ENCODE measurements at places on chromosomes 6 and 20.

GRCh38 chr6:128560966-128561365, 40.6 kb upstream of the PTPRK start:
- DNase-seq, result no peak

DNA sequence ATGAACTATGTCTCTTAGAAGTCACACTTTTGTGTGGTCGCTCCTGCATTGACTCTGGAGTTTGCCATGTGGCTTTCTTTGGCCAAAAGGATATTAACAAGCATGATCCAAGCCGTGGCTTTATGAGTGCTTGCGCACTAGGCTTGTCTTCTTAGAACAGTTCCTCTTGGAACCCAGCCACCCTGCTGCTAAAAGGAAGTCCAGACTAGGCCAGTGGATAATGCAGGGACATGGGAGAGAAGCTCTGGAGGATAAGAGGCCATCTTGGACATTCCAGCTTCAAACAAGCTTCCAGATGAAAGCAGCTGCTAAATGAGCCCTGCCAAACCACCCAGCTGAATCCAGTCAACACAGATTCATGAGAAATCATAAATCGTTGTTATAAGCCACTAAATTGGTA, 346.4 kb downstream of the CDC5L start:
- DNase-seq, result no peak

GRCh38 chr20:63691711-63692435, 4.6 kb upstream of the TNFRSF6B start:
- DNase-seq, result no peak

GRCh38 chr6:55916188-55916587, 40.8 kb upstream of the BMP5 start:
- DNase-seq, result no peak

DNA sequence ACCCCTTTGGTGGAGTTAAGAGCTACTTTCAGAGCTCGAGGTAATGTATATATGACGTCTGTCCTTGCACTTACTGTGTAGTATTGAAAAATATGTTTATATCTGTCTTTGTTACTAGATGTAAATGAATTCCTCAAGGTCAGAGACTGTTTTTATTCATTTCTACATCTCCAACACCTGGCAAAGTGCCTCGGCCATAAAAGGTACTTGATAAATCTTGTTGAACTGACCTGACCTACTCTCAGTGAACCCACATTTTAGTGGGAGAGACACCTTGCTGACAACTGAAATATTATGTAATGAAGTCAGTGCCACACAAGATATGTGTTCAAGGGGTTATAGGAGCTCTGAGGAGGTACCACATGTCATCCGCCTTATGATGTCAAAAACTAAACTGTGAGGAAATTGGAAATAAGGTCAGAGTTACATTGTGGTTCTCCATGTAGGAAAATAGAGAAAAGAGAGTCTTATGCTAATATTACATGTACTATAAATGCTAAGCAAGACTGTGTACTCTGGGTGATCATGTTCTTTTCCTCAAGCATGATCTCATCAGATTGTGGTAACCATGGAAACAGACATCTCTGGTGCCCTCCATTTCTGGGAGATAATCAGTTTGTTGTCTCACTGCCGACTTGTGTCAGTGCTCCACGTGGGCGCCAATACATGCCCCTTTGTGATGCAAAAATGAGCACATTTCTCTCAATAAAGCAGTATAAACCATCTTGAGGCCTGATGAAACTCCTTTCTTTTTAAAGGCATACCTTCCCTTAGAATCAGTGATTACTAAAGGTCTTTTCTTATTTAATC, 5.7 kb upstream of the TMEM30A start:
- no peak for DNase-seq

DNA sequence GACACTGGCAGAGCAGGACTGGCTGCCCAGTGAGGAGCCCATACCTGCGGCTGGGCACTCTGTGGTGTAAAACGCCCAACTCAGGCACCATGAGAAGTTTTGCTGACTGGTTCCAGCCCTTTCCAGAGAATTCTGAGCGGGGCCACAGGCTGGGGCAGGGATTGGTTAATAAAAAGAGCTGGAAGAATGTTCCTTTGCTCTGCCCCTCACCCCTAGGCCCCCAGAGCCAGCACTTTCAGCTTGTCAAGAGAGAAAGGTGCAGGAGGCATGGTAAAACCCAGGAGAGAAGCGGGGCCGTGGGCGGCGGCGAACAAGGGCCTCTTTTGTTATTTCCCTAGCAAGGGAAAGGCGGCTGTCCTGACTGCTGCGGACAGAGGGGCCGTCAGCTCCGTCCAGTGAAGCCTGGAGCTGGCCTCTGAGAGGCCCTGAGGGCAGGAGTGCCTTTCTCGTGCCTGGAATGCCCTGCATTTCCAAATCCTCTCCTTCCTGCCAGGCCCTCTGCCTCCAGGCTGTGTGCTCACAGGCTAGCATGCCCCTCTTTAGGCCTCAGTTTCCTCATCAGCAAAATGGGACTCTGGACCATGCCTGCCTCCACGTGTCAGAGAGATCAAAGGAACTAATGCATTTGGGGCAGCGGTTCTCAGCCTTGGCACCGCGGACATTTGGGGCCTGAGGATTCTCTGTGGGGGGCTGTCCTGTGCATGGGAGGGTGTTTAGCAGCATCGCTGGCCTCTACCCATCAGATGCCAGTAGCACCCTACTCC, 12.9 kb downstream of the SLC13A3 start:
- DNase-seq, result no peak

GRCh38 chr20:62146019-62146755, 2.6 kb downstream of the SS18L1 start:
- DNase-seq, result no peak

DNA sequence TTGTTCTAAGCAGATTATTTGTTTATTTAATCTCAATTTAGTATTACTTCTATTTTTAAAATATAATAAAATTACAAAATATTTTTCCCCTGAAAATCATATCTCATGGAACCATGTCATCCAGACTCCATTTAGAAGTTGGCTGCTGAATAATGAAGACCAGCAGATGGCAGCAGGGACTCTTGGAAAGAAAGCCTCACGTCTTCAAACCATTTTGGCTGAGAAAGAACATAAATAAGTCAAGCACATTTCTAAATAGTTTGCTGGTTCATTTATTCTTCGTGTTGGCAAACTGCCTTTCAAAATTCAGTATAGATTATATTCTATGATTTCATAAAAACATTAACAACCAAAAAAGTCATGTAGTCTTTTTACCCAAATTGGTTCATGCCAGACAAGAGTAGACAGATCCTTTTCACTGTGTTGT, 71.7 kb downstream of the RCAN2 start:
- DNase-seq, result peak; percentile 22

GRCh38 chr6:122702841-122703240, 76.7 kb upstream of the FABP7 start:
- DNase-seq, result no peak

DNA sequence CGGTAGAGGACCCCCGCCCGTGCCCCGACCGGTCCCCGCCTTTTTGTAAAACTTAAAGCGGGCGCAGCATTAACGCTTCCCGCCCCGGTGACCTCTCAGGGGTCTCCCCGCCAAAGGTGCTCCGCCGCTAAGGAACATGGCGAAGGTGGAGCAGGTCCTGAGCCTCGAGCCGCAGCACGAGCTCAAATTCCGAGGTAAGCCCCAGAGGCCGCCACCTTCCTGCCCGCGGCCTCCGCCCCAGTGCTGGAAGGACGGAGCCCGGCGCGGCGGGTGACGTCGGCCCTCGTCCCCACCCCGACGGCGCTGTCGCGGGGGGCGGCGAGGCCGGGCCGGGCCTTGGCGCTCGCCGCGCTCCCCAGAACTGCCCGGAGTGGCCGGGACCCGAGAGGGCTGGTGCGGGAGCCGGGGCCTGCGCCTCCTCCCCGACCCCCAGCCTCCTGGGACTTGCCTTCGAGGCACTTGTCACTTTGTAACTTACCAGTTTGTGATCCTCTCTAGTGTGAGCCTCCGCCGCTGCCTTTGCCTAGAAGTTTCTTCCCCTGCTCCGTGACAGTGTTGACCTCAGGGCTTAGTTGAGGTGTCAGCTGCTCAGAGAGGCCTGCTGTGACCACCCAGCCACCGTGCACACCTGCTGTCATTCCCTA, 417 bp downstream of the VAPB start:
- no peak for DNase-seq

DNA sequence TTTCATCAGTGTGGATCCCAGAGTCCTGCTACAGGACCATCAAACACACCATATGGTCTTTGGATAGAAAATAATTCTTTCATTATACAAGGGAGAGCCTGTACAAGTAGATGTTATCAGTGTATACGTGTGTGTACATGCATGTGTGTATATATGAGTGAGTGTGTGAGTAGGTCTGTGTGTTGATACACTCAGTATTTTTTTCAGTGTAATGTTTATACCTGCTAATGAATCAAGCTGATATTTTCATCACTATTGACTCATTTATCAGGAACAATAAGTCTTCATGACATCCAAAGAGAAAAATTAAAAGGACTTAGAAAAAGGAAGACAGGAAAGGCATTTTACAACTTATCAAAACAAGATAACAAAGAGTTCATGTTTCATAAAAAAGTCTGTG, 66.5 kb downstream of the EPM2A start:
- no peak for DNase-seq

GRCh38 chr6:152170702-152171667, 363.5 kb downstream of the ESR1 start:
- DNase-seq, result no peak

GRCh38 chr6:80771941-80772340, 665.5 kb downstream of the BCKDHB start:
- DNase-seq, result peak; percentile 30

DNA sequence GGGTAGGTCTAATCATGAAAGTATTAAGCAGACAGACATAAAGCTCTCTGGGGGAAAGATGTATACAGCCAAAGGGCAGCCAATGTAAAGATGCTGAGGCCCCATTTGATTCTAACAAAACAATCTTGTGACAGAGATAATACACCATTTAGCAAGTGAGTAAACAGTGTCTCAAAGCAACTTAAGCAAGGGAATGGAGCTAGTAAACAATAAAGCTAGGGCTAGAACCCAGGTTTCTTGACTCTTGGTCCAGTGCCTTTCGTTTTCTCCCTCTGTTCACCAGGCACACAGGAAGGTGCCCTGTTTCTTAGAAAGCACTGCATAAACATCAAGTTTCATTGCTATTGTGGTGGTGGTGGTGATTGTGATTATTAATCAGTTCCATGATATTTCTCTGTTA, 5.1 kb downstream of the ELOVL2 start:
- DNase-seq, result no peak

GRCh38 chr6:36836111-36837021, 2.9 kb downstream of the CPNE5 start:
- DNase-seq, result no peak

GRCh38 chr20:36177716-36178115, 23.2 kb downstream of the EPB41L1 start:
- DNase-seq, result no peak

- DNase-seq, result peak; percentile 40
Measured at GRCh38 chr6:3882866-3883265, 33.7 kb downstream of the FAM50B start.

GRCh38 chr6:165545806-165546205, 117.2 kb downstream of the PDE10A start:
- DNase-seq, result no peak

DNA sequence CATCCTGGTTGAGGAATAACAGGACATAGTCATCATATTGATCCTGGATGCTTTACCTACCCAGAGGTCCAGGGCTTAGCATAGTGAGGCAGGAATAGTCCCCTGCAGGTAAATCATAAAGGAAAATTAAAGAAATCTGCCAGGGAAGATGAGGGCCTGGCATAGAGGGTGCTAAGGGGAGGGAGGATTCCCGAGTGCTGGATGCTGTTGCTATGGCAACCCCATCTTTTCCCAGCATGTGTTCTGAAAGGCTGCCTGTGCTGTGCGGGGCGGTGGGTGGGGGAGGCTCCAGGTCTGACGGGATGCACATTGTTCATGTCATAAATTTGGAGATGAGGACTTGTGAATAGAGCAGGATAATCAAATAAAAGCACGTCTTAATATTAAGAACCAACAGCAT, 212.6 kb upstream of the PCSK2 start:
- DNase-seq, result no peak

GRCh38 chr20:15642676-15643075, 930.6 kb downstream of the KIF16B start:
- DNase-seq, result no peak

GRCh38 chr6:97231911-97232310, 51.1 kb downstream of the MMS22L start:
- DNase-seq, result no peak

- DNase-seq, result no peak
Measured at GRCh38 chr6:136701045-136701444, 91.2 kb downstream of the MAP3K5 start.

- DNase-seq, result no peak
Measured at GRCh38 chr6:168411793-168412192, 29.2 kb upstream of the SMOC2 start.

DNA sequence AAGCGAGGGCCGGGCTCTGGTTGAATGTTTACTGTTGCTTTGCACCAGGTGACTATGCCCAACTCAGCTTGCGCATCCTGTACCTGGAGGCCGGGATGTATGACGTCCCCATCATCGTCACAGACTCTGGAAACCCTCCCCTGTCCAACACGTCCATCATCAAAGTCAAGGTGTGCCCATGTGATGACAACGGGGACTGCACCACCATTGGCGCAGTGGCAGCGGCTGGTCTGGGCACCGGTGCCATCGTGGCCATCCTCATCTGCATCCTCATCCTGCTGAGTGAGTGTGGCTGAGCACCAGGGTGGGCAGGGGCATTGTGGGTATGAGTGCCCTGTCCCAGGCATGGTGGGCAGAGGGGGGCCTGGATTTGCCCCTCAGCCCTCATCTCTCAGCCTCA, 136.1 kb downstream of the TAF4 start:
- no peak for DNase-seq

- DNase-seq, result no peak
Measured at GRCh38 chr6:122075084-122075838, 324.2 kb upstream of the HSF2 start.

DNA sequence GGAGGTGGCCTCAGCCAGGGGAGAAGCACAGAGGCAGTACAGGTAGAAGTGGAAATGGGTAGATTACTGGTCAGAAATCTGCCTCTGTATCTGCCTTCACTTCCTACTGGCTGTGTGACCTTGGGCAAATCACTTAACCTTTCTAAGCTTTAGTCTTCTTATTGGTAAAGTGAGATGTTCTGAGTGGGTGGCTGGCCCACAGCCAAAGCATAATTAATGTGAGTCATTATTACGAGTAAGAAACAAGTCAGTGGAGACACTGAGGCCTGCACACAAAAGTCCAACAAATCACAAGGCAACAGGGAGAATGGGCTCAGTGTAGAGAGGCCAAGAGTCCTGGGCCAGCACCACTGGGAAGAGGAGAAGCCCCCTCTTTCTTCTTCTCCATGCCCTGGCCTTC, 39.1 kb downstream of the NRN1 start:
- DNase-seq, result no peak
